NCI-H1930 (cell line): ENCODE measurements at places on chromosomes 16 and 17.

- no peak for DNase-seq
Observed at GRCh38 chr17:56262803-56263202, 109.5 kb downstream of the ANKFN1 start.

DNA sequence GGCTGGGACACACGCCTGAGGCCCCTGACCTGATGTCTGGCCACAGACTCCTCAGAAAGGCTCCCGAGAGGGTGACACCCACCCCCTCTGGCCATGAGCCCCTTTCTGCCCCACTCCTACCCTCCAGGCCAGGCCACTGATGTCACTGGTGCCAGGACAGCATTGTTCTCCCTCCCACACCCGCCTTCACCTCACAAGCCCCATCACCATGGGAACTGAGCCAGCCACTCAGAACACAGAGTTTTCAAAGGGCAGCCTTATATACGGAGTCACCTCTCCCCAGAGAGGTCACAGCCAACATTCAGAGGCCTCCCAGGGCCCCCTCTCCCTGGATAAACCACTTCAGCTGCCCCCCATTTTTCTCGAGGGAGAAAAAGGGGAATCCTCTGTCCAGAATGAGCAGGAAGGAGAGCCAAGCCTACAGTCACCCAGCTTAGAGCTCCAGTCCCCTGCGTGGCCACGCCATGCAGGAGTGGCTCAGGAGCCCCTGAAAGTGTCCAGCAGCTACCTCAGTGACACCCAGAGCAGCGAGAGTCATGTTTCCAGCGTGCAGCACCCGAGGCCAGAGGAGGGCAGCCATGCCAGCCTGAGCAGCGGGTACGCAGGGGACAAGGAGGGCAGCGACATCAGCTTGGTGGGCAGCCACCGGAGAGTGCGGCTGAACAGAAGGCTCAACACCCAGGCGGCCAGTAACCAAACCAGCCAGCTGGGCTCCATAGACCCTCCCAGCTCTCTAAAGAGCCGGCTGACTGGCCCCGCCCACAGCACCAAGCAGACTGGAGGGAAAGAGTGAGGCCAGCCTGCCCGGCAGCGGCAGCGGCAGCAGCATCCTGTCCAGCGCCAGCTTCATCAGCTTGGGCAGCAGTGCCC, at the start of gene C16orf82:
Gene C16orf82, plus strand, starts transcription at position 260 of the 870 bp plus-strand sequence.
- DNase-seq, result no peak

DNA sequence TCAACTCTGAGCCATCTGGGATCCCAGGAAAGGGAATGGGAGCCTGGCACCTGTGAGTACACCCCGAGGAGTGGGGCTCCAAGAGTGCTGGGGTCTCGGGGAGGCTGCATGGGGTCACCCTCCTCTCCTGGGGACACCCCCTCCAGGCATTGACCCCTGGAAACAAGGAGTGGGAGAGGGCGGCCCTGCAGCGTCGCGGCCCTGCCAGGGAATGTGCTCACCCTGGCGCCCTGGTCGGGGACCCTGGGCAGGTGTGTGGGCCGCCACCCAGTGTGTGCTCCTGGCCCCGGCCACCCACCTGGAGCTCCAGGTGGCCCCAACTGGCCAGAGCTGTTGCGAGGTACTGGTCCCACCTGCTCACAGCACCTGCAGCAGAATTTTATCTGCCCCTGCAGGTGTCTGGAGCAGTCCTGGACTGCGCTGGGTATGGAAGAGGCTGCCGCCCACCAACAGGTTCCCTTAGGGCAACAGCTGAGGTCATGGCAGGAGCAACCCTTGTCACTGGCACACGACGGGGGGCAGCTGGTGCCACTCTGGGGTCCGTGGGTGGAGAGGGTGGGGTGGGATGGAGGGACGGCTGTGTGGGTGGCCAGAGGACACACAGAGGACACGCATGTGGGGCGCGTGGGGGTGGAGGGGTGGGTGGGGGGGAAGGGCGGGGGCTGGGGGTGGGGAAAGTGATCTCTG, 5.4 kb upstream of the PABPN1L start:
- DNase-seq, result no peak

DNA sequence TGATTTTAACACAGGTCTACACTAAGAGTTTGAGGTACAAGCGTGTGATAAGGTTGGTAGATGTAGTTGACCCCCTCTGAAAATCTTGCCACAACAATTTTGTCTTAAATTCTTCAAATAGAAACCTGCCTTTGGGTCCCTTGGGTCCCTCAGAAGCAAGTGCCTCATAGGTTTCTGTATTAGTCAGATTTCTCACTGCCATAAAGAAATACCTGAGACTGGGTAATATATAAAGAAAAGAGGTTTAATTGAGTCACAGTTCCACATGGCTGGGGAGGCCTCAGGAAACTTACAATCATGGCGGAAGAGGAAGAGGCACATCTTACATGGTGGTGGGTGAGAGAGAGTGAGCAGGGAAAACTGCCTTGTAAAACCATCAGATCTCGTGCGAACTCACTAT, 301.2 kb downstream of the MAP2K6 start:
- no peak for DNase-seq

- DNase-seq, result no peak
Observed at GRCh38 chr17:47813512-47814031, 8.0 kb downstream of the OSBPL7 start.

GRCh38 chr17:79388556-79389295, 222.1 kb downstream of the RBFOX3 start:
- peak; percentile 14 for DNase-seq

GRCh38 chr17:5913032-5913531, 157.1 kb upstream of the WSCD1 start:
- DNase-seq, result no peak

DNA sequence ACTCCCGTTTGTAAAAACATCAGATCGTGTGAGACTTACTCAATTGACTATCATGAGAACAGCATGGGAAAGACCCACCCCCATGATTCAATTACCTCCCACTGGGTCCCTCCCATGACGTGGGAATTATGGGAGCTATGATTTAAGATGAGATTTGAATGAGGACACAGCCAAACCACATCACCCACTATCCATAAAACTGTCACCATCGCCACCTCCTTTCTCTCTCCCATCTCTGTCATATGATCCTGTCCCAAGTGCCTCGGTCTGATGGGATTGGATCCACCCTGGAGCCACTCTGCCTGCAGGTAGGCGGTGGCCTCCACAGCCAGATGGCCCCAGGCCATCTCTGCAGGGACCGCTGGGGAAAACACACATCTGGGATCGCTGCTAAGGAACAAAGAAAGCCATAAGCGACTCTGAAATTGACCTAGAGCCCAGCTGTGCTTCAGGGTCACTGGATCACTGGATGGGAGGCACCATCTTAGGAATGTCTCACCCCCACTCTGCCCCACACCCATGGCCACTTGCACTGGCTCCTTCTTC, 61.2 kb downstream of the TMEM186 start:
- no peak for DNase-seq
